ENCODE measurements at places on chromosomes 1 and 21. TPM values are rescaled to one million over a fixed set of nuclear protein-coding genes. Genes with fewer than 3 reads are reported as not detected.

The ORC1 gene
- total RNA-seq = 43.5 TPM

GRCh38 chr1:53554592-53555305 is 95.5 kb downstream of the DMRTB1 start:
- no peak for DNase-seq

- no peak for DNase-seq
Observed at GRCh38 chr1:9025449-9025848, 774 bp downstream of the SLC2A7 start.

- DNase-seq = no peak
Observed at GRCh38 chr1:1947493-1947892, 28.4 kb upstream of the TMEM52 start.

The TSSK3 gene
- total RNA-seq = 1.2 TPM

DNA sequence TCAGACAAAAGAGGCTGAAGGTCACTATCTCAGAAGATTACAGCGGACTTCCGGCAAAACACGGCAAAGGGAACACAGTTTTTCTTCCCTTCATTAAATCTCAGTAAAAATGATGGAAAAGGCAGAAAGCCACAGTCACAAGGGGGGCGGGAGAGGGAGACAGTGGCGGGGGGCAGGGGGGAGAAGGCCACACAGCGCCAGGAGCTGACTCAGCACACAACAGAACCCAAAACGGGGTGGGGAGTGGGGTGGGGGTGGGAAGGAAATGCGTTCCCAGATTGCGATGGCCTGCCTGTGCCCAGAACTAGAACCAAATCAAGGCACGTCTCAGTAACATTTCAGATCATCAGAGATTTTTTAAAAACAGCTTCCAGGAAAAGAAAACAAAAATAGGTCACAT is 13.4 kb downstream of the CFAP74 start:
- DNase-seq = no peak

- peak; percentile 38 for DNase-seq
Observed at GRCh38 chr21:34526618-34527290, 14.7 kb upstream of the KCNE1 start.

- DNase-seq = no peak
Observed at GRCh38 chr1:216049741-216050430, 373.4 kb downstream of the USH2A start.

DNA sequence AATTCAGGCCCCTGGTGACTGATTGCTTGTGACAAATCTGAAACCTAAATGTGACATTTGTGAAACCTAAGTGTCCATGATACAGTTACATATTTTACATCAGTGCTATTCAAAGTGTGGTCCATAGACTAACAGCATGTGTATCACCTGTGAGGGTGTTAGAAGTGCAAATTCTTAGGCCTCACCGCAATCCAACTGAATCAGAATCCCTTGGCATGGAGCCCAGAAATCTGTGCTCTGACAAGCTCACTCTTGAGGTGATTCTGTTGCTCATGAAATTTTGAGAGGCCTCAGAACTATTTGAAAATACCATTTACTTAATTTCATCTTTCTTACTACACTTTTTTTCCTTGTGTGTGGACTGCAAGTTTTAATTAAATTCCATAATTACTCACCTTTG is 587.9 kb downstream of the ADGRL2 start:
- DNase-seq = no peak

Measured in activated T-cell treated with anti-CD3 and anti-CD28 coated beads, Interleukin-2, amount 50 U/mL, for 72 hours (primary cell).